Thymus (tissue), 14 donors: ENCODE measurements at places on chromosomes 3 and 15.
A peak's percentile ranks its signal among the peaks of the same experiment; 100 is the strongest.

DNA sequence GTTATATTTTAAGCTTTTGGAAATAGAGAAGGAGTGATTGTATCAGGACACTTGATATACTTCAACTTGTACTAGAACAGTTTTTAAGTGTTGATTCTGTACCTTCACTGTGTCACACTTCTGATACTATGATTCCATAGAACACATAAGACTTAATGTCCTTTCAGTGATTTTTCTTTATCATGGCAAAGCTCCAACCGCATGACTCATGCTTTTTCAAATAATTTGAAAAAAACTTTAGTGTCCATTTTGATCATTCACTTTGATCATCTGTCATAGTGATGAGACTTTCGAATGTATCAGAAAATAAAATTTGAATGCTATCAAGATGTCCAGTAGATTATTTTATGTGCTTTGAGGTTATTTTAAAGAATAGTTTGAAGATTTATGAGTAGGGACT lies 32.0 kb downstream of the AP4E1 start:
- no peak for DNase-seq

DNA sequence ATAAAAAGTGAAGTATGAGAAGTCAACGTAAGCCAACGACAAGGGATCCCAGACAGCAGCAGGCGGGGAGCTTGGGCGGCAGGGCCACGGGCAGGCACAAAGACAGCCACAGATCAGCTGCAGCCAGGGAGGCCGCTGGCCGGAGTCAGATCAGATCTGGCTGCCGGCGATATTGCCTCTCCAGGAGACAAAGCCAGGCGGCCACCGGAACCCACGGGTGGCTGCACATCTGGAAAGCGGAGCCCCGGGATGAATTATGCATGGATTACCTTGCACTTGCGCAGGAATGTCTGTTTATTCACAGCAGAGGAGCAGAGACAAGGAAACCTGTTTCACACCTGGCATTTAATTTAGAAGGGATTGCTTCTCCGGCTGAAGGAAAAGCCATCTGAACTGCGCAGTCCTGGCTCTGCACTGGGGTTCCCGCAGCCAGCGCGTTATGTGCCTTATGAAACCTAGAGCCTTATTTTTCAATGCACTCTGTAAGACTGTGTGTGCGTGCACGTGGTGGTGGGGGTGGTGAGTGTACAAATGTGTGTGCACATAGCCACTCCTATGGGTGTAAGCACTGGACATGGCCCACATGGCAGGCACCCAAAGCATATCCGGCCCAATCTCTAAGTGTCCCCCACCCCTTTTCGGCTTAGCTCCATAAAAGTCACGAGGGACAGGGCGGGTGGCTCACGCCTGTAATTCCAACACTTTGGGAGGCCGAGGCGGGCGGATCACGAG lies 427.8 kb upstream of the MCTP2 start:
- no peak for DNase-seq

GRCh38 chr3:71423151-71423906 lies 160.2 kb downstream of the FOXP1 start:
- DNase-seq = no peak

DNA sequence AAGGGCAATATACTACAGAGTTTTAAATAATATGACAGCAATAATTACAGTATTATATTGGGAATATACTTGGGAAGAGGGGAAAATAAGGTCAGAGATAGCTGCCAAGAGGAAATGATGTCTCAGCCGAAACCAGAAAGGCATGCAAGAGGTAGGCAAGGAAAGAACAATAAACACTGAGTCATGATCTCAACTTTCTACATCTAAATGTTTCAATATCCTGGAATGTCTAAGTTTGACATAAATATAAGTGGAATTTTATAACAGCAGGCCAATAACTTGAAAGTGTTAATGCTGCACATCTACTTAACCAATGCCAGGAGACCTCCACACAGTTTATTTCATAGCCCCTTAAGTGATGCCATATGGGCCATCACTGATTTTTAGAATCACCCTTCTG lies 99.8 kb upstream of the CPNE4 start:
- no peak for DNase-seq

DNA sequence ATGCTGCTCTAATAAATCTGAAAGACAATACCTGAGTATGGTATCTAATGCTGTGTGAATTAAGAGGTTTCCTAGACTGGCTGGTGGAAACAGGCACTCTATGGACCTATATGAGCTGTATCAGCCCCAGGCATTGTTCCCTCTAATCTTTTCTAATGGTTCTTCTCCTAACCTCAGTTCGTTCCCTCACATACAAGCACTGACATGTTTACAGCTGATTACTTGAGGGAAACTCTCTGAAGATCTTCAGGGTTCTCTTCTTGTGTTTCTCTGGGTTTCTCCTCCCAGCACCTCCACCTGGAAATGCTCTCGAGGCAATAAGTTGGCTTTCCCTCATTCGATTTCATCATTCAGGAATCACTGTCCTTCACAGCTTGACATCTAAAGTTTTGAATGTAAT lies 52.9 kb downstream of the KLF15 start:
- DNase-seq = no peak

DNA sequence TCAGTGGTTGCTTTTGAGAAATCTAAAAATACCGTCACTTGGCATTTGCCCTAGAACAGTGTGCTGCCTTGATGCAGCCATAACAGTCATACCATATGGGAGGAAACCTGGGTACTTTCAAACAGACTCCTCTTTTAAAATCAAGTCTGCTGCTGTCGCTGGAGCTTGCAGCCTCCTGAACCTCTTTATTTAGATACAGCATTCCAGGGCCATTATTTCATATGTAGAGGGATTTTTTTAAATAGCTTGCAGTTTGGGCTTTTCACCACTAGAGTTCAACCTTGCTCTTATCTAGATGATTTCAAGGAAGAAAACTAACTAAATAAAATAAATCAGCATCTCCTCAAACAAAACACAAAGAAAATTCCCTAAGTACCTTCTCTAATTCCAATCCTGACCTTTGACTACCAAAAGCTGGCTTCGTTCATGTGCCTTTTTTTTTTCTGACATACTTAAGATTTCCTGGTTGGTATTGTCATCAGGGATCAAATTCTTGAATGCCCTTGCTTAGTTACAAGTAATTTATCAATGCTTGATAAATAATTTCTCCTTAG lies 111.6 kb downstream of the KBTBD8 start:
- DNase-seq = no peak

DNA sequence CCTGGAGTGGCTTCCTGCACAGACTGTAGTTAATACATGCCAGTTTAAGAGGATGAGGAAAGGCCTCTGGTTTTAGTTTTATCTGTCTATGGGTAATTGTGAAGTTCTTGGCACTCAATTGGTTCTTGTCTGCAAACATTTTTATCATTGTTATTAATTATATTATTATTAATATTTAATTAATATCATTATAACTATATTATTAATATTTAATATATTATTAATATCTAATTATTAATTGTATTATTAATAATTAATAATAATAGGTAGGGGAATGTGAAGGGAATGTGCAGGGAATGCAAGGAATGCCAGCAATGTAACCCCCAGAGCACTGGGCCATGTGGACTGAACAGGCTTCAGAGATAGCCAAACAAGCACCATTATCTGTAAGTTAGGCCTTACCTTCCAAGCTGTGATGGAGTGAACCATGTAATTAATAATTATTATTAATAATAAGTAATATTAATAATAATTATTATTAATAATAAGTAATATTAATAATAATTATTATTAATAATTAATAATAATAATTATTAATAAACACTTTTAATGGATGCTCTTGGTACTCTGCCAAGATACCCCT lies 79.8 kb upstream of the NMNAT3 start:
- DNase-seq = no peak

- DNase-seq = no peak
These were observed 26.4 kb downstream of the BCL2A1 start for GRCh38 chr15:79944622-79945021.

GRCh38 chr3:180416111-180416594 lies 185.8 kb upstream of the TTC14 start:
- DNase-seq = no peak

GRCh38 chr3:39208463-39209055 lies 16.2 kb upstream of the XIRP1 start:
- peak; percentile 81 for DNase-seq

- no peak for DNase-seq
These were observed 38.4 kb downstream of the UBP1 start for GRCh38 chr3:33401781-33402180.

- peak; percentile 41 for DNase-seq
These were observed 49.2 kb downstream of the SLC41A3 start for GRCh38 chr3:126034481-126035361.

DNA sequence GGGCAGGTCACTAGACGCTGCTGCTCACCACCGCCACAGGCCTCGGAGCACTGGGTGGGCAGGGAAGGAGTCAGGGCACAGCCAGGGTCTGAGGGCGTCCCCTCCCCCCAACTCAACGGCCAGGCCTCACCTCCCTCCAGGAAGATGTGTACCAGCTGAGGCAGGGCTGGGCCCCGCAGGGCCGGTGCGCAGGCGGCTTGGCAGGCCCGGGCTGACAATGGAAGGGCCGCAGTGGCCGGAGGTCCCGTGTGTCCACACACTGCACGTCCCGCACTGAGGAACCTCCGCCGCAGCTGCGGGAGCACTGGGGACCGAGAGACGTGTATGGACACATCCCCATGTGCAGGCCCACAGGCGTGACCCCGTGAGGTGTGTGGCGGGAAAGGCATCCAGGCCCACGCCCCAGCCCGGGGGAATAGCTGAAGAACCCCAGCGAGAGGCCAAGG lies 47.4 kb downstream of the ADAMTS7 start:
- DNase-seq = no peak

- no peak for DNase-seq
These were observed 106.3 kb downstream of the SNRPN start for GRCh38 chr15:25060996-25061620.

- DNase-seq = no peak
These were observed 33.6 kb downstream of the ADAMTS17 start for GRCh38 chr15:100308213-100308600.

GRCh38 chr3:124787476-124788195 lies 57.4 kb downstream of the UMPS start:
- no peak for DNase-seq

DNA sequence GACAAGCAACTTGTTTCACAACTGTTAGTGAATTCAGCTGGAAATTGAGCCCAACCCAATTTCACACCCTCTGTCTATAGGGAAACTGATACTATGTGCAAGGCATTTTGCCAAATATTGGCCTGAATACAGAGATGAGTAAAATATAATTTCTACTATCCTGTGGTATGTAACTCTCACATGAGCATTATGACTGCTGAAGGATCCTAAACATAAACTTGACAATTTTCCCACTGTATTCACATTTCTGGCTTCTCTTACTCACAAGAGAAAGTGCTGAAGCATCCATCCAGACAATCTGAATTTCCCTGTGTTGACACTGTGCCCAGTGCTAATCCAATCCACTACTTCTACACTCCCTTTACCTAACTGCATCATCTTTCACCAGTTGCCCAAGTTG lies 28.4 kb downstream of the SERPINI2 start:
- no peak for DNase-seq

DNA sequence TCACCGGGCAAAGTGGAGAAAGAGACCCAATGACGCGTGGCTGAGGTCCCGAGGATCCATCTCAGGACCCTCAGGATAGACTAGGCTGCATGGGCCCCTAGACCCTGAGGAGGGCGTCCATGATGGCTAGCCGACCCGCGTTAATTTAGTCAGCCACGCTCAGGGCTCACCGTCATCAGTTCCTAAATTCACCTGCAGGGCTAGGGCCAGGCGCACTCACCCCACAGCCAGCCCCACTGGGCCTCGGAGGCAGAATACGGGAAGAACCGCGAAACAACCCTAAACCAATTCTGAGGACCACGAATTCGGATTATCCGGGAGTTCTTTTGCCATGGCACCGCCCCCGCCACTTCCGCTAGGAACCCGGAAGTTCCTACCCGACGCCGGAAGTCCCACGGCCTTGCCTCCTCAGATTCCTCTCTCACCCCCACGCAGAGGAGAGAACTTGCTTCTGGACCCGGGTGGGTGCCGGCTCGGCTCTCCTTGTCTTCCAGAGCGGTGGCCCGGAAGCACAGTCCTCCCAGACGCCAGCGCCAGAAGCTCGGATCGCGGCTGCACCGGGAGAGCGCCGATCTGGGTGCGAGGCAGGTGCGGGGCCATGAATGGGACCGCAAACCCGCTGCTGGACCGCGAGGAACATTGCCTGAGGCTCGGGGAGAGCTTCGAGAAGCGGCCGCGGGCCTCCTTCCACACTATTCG lies at the start of the genes EAF1 and METTL6:
Gene EAF1, plus strand, starts transcription at position 417 of the 699 bp plus-strand sequence. Its CDS starts 182 bp downstream, at position 599.
Gene METTL6, minus strand, starts transcription at position 363 of the 699 bp plus-strand sequence. CDS start 1,033 bp downstream, outside the sequence.
- DNase-seq = peak; percentile 62

DNA sequence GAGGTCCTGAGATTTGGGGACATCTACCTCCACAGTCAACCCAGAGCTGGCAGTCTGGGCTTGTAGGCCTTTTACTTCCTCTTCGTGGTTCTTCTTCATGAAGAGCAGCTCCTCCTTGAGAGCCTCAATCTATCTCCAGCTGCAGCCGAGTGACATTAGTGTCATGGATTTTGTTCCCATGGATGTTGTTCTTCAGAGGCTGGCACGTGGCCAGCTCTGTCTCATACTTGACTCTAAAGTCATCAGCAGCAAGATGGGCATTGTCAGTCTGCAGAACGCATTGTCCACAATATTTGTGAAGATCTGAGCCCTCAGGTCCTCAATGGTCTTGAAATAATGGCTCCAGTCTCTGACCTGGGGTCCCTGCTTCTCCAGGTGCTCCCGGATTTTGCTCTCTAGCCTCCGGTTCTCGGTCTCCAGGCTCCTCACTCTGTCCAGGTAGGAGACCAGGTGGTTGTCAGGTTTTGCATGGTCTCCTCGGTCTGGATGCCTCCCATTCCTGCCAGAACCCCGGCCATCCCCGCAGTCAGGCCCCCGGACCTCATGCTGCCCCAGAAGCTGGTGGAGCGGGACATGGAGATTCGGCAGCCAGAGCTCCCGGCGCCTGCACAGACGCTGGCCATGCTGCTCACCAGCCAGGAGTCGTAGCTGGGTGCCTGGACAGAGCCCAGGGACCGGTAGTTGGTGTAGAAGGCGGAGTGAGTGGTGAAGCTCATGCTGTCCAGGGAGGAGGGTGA lies 3.4 kb upstream of the CCNL1 start:
- no peak for DNase-seq

DNA sequence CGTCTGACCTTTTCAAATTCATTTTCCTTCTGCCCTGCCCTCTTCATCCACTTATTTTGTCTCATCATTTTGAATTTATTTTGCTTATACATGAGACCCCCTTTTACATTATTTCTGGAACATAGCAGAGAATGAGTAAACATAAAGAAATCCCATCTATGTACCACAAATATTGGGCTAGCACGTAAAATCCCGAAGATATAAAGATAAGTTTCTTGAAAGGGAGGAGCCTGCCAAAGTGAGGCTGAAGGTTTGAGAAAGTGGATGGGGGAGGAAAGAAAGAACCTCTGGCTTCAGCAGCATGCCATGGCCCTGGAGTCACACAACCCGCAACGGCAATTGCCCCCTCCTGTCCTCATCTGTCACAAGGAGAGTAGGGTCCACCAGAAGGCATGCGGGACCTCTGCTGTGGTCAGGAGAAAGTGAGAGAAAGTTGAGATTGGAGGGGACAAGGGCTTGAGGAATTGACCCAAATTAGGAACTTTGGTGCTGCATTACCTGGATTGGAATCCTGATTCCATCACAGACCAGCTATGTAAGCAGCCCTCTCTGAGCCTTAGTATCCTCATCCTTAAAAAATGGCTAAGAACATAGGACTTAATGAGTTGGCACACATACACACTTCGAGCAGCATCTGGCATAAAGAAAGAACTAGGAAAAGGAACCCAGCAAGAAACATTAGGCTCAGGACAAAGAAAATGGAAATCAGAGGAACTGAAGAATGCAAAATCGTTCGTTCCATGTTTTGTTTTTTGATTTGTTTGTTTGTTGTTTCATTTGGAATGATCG lies 53.7 kb upstream of the GYG1 start:
- DNase-seq = no peak
